ENCODE measurements at places on chromosomes 7 and 10. TPM values are rescaled to one million over a fixed set of nuclear protein-coding genes. Genes with fewer than 3 reads are reported as not detected.

Gene TRIM50
- total RNA-seq = not detected

- DNase-seq = no peak
Observed at GRCh38 chr10:32140403-32140802, 84.2 kb upstream of the KIF5B start.

GRCh38 chr10:133457100-133457841 lies 3.5 kb downstream of the SCART1 start:
- DNase-seq = no peak

- DNase-seq = no peak
Observed at GRCh38 chr7:119756687-119757086, 516.3 kb upstream of the KCND2 start.

- DNase-seq = no peak
Observed at GRCh38 chr7:133431134-133431724, 178.4 kb downstream of the EXOC4 start.
